Stimulated activated CD4-positive, alpha-beta T cell treated with anti-CD3 and anti-CD28 coated beads, TNF-alpha, amount 100 ng/mL, for 1 hour (primary cell): ENCODE measurements at places on chromosomes 1 and 21.

- DNase-seq = no peak
These were observed 1.3 kb downstream of the PCNT start for GRCh38 chr21:46325073-46325912.

DNA sequence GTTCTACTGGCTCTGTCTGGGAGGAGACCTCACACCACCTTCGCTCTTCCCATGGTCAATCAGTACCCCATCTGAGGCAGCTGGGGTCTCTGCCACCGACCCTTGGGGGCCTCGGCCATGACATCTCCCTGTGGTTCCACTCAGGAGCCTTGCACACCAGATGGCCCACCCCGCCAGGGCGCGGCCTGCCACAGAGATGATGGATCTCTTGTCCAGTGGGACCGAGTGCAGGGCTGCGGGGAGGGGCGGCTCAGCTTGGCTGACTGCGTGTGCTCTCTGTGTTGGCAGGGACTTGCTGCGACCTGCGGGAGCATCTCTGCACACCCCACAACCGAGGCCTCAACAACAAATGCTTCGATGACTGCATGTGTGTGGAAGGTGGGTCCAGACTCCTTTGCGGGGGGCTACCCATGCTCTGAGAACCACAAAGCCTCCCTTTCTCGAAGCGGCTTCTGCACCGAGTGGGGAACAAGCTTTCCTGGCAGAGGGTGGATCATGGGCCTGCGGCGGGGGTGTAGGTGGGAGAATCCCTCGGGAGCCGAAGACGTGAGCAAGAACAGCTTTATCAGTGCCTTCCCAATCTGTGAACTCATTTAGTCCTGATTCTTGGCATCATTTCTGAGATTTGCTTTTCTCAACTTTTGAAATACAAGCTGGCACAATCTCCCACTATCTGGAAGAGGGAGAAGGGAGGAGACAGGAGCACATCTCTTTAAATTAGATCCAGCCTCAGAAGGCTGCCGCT lies 20.9 kb upstream of the AGTRAP start:
- DNase-seq = no peak

DNA sequence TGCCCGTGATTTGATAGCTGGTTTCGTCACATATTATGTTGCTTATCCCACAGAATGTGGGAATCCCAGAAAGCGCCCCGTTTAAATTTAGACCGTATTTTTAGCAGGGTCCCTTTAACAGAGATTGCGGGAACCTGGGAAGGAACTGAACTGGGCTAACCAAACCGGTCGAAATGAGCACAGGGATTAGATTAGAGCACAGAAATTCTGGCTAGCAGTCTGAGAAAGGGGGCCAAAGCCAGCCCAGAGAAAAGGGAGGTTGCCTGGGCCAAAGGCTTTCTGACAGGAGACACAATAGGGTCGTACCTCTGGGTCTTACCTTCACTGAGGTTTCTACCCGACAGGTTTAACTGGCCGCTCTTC lies 327 bp downstream of the LRRC40 start:
- DNase-seq = no peak

- no peak for DNase-seq
These were observed 13.3 kb downstream of the AKNAD1 start for GRCh38 chr1:108843390-108844137.

GRCh38 chr1:36517011-36517771 lies 34.5 kb upstream of the CSF3R start:
- DNase-seq = no peak

- DNase-seq = no peak
These were observed 883 bp downstream of the SLC66A1 start for GRCh38 chr1:19312782-19313635.
